ENCODE measurements at places on chromosomes 5 and 9.

DNA sequence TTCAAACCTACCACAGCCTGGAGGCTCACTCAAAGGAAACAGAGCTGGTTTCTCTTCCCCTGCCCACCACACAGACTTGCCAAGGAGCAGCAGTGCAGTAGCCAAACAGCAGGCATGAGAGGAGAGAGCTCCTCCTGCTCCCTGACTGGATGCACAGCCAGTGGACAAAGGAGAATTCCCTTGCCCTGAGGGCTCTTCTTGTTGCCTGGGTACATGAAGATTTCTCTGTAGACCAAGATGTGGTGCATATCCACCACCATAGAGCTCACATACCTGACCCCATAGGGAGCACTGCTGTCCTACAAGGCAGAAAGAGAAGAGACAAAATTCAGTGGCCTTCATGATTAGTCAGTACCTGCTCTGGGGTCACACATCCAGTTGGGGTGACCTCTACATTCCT, 56.3 kb upstream of the SPATA31E1 start:
- no peak for DNase-seq

DNA sequence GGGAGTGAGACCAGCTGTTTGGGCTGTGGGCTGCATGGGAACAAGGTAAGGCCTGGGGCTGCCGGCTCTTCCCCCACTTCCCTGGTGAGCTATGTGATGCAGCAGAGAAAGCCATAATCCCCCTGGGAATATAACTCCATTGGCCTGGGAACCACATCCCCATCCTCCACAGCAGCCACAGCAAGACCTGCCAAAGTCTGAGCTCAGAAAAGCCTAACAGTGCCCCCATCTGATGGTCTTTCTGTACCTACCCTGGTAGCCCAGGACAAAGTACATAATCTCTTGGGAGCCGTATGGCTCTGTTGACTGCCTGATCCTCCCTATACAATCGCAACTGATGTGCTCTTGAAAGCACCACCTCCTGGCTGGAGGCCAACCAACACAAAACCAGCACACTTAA, 432.6 kb downstream of the CDH18 start:
- DNase-seq: no peak

DNA sequence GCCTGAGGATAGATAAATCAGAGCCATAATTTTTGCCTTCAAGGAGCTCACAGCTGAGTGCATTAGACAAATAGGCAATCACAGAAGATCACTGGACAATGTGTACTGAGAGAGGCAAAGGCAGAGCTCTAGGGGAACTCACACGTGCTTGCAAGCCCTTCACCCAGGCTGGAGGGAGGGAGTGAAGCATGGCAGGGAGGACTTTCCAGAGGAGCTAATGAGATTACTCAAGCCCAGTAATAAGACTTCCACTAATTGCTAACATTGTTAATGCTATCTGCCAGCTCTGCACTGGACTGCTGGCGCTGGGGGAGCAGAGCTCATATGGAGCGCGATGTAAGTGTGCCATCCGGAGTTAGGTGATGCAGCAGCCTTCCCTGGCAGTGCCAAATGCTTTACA, 408.4 kb downstream of the NTRK2 start:
- DNase-seq: no peak

DNA sequence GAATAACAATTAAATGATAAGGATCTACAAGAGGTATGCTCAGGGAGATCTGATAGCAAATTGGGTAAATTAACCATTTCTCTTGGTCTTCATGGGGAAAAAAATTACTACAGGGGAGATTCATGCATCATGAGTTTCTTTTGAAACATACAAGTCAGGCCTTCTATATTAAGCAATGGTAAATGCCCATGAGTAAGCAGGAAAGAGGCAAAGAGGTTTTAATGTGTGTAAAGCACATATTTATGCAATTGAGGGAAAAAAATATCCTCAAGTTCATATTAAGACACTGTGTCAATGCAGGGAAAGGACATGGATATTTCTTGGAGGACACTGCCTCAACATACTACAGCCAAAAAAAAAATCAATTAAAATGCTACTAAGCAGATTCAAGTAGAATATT, 73.4 kb upstream of the NR4A3 start:
- DNase-seq: no peak
